ENCODE measurements at places on chromosomes 6 and 20.

GRCh38 chr6:140816681-140817080 is 1316.0 kb upstream of the GJE1 start:
- no peak for DNase-seq

DNA sequence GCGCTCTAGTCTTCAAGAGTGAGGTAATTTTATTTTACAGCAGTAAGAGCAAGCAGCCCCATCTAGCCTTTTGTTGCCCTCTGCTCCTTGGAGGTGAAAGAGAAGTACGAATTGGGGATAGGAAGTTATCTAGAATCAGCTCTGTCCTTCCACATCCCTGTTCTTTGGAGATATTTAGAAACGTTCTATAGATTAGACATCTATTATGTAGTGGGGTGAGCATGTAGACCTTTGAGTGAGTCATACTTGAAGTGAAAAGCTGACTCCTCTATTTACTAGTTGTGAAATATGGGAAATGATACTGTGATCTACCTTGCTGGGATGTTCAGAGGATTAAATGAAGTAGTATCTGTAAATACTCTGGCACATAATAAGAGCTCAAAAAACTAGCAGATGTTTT is 36.0 kb upstream of the SLC35D3 start:
- DNase-seq = no peak

DNA sequence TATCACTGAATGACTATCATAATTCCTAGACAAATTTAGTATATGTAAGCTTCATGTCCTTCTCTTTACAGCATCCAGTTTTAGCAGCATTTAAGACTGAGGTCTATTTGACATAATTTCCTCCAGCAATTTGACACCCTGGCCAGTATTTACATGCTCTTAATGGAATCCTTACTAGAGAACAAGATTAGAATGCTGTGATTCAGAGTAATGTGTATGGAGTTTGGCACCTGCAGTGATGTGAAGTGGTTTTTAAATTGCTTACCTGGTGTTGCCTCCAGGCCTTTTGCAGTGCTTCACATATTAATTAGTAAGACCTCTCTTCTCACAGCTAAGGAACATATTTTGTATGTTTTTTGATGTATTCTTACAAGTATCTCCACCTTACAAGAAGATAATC is 9.8 kb downstream of the NKX2-4 start:
- no peak for DNase-seq

DNA sequence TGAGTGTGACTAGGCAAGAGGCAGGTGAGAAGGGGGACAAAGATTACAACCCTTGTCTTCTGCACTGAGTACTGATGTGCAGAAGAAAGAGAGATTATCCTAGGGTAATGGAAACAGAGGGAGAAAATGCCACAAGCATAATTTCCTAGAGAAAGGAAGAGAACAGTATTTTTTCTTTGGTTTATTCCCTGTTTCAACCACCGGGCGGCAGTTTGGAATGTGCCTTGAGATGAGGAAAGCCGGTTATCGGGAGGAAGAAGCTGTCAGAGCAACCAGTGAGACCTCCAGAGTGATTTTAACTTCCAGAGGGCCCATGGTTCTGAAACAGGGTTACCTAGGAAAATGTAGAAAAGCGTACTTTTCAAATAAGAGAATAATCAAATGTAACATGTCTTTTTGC is 121.4 kb downstream of the REV3L start:
- DNase-seq = no peak

DNA sequence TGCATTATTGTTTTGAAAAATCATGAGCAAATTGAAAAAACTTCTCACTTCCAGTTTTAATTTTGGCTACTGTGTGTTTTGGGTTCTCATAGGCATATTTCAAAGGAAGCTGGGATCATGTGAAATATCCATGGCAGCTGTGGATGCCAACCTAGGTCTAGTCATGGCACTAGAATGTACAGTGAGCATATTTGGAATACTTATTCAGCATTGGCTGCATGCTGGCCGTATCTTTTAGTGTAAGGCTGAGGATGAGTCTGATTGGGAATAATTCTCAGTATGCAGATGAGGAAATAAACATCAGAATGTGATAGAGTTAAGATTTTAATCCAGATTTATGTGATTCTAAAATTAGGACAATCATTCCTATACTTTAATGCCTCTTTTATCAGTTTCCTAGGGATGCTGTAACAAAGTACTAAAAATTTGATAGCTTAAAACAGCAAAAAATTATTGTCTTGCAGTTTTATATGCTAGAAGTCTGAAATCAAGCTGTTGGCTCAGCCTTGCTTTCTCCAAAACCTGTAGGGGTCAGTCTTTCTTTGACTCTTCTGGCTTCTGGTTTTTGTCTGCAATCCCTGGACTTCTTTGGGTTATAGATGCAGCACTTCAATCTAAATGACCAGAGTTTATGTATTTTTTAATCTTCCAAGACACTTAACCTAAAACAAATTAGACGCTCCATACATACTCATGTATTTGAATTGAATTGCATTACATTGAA is 37.7 kb upstream of the DEFB112 start:
- DNase-seq = no peak

DNA sequence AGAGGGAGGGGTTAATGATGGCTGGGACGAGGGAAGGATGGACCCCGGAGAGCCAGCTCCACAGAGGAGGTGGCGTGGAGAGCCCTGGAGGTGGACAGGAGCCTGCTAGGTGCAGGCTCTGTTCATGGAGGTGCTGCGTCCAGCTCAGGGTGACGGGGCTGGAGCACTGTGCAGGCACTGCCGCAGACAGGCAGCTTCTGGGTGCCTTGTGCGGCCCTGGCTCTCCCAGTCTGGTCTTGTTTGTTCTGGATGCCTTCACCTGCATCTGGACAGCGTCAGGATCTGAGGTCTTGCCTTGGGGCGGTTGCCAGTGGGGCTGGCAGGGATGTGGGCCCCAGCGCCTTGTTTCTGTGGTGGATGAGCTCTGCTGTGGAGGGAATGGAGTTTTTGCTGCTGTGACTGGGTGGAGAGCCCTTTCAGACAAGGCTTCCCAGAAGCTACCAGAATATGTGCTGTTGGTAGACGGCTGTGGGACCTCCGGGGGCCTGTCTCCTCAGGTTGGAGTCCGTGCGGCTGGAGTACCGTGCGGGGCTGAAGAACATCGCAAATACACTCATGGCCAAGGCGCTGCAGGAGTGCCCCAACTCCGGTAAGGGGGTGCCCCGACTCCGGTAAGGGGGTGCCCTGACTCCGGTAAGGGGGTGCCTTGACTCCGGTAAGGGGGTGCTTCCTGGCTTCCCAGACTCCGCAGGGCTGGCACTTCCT is 7.8 kb upstream of the C20orf204 start:
- no peak for DNase-seq

- DNase-seq = no peak
Measured at GRCh38 chr20:58981628-58982364, 740 bp downstream of the NELFCD start.

DNA sequence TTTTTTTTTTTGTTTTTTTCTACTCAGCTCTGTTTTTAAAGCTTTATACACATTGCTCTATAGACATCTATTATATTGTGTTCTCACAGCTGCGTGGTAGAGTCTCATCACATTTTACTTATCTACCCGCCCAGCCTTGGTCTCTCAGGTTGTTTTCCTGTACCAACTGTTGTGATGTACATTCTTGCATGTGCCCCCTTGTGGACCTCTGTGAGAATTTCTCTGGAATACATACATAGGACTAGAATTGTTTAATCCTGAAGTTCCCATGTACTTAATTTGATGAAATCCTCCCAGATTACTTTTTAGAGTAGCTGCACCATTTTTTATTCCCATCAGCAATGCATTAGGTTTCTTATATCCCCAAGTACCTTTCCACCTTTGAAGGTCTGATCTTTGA is 40.4 kb upstream of the TINAG start:
- no peak for DNase-seq

GRCh38 chr6:27839626-27840475 is 72.3 kb downstream of the OR2B2 start:
- no peak for DNase-seq

GRCh38 chr20:45834797-45835161 is 1.2 kb downstream of the SNX21 start:
- no peak for DNase-seq

- DNase-seq = peak; percentile 38
Measured at GRCh38 chr20:63434599-63435378, 37.7 kb downstream of the KCNQ2 start.

DNA sequence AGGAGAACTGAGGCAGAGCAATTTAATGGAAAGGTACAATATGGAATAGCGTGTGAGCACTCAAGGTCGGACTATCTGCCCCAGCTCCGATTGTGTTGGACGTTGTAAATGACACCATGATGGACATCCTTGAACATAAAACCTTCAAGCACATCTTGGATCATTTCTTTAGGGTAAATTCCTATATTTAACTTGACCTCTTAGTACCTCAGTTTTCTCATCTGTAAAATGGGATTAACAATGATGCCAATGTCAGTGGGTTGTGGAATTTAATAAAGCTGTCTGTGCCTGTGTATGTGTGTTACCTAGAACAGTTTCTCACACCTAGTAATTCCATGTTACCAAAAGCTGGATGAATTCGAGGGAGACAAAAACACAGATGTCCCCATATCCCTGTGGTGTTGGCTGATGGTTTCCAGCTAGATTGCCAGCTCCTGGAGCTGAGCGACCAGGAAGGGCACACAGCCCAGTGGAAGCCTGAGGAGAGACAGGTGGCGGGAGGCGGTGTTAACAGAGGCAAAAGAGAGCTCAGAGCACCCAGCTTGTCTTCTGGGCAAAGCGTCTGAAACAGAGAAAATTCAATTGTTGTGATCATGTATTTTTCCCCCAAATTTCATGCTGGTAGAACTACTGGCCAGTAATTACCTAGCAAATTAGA is 32.6 kb downstream of the MDFI start:
- DNase-seq = no peak

DNA sequence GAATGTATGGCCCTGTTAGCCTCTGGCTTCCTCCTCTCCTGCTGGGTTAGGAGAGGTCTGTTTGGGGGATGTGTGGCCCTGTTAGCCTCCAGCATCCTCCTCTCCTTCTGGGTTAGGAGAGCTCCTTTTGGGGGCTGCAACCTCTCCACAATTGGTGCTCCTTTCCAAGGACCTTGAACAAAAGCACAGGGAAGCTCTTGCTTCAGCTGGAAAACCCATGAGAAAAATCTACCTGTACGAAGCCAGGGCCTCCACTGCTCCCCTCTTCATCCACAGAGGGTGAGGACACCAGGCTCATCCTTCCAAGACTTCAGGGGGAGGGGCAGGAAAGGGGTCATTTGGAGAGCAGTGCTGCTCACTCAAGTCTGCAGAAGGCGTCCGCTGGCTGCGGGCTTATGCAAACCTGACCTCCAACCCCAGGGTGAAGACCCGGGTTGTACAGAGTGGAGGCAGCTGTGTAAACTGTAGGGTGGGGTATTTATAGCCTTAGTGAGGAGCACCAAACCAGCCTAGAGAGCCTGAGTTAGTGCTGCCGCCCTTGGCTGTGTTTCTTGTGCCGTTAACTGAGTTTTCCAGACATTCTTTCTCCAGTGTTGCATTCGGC is 62.1 kb downstream of the SLC24A3 start:
- DNase-seq = no peak

GRCh38 chr6:1251198-1252155 is 60.4 kb upstream of the FOXQ1 start:
- DNase-seq = no peak

- no peak for DNase-seq
Measured at GRCh38 chr6:114210467-114210866, 132.4 kb downstream of the HS3ST5 start.

DNA sequence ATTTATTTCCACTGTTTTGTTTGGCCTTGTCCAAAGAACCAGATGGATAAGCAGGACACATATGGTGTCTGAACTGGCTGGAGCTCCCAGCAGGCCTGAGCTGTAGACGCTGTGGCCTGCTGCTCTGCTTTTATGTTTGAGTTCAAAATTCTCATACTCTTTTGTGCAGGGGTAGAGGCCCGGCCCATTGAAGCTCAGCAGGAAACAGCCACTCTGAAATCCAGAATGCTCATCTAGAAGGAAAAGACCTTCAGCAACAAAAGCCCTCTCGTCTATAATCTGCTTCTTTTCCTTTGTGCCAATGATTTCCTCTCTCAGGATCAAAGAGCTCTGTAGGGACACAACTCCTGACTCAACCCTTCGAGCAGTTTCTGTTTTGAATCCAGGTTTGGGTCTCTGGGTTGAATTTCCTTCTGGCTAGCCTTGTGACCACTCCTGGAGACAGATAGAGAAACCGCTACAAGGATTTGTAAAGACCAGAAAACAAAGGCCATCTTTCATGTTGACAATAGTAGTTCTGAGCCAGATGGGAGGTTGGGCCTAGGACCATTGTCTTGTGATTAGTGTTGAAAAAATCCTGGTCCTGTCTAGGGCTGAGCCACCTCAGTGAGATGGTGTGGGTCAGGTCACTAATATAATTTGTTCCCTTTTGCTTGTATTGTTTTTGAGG is 446.7 kb downstream of the BCKDHB start:
- DNase-seq = no peak

DNA sequence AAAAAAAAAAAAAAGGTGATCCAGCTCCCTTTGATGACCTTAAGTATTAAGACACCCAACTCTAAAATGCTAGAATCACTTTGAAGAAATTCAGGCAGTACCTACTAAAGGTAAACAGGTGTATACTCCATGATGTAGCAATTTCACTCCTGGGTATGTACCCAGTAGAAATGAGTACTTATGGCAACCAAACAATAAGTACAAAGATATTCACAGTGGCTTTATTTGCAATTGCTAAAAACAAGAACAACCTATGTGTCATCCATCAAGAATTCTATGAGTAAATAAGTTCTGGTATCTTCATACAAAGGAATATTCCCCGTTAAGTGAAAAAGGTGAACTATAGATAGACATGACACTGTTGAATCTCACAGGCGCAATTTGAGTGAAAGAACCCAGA is 29.4 kb downstream of the MDGA1 start:
- no peak for DNase-seq

GRCh38 chr6:37695273-37695672 is 2.4 kb downstream of the MDGA1 start:
- no peak for DNase-seq

DNA sequence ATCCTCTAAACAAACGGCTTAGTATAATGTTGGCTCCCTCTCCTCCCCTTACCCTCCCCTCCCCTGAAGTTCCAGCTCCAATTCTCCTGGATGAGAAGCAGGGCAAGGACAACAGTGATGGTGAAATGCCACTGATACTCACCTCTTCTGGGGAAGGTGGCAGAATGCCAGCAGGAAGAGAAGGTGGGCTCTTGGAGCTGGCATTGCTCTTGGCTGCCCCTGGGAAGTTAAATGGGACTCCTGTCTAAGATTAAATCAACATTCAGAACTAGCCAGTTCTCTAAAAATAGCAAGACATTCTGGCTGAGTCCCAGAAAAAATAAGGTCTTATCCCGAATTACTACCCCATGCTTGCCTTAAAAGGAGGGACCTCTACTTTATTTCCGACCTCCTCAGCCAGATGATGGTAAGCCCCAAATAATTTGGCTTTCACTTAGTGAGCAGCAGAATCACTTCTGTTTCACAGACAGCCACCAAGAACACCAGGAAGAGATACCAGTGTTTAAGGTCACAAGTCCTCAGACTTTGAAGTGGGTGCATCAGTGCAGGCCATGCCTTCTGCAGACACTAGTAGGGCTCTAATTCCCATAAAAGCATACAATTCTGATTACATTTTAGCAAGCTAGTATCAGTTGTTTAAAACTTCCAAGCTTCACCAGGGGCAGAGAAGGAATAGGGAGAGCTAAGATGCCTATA is 46.0 kb upstream of the IL17A start:
- DNase-seq = no peak

Data from stimulated activated CD8-positive, alpha-beta memory T cell treated with anti-CD3 and anti-CD28 coated beads, Interleukin-2, amount 100 ng/mL, for 1 hour (primary cell).